RKO (cell line): ENCODE measurements at places on chromosomes 7 and 10.

- no peak for DNase-seq
These were observed 253.2 kb upstream of the INHBA start for GRCh38 chr7:41955893-41956675.

- DNase-seq, result no peak
These were observed 107.8 kb downstream of the ARHGAP22 start for GRCh38 chr10:48496831-48497779.

- DNase-seq, result no peak
These were observed 178.7 kb upstream of the VIPR2 start for GRCh38 chr7:159323359-159323758.

DNA sequence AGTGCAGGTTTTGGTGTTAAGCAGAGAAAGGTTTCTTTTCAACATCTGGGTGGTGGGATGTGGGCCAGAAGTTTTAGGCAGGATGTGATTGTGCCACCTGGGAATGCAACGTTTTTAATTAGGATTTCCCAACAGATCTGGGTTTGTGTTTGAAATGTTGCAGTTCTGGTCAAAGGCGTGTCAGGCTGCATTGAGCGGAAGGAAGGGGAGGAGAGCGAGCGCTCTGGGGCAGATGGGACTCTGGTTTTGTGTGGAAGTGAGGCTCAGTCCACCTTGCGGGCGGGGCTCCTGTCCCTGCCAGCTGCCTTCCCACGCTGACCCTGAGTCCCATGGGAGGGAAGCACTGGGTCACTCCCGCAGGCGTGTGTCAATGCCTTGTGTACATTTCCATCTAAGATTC is 767.7 kb downstream of the KCNMA1 start:
- no peak for DNase-seq

- no peak for DNase-seq
These were observed 318.2 kb upstream of the CELF2 start for GRCh38 chr10:10699427-10699826.

- DNase-seq, result peak; percentile 74
These were observed 41.3 kb upstream of the SRPK2 start for GRCh38 chr7:105429746-105430612.

- no peak for DNase-seq
These were observed 903 bp upstream of the KCNMA1 start for GRCh38 chr10:77638321-77639101.

DNA sequence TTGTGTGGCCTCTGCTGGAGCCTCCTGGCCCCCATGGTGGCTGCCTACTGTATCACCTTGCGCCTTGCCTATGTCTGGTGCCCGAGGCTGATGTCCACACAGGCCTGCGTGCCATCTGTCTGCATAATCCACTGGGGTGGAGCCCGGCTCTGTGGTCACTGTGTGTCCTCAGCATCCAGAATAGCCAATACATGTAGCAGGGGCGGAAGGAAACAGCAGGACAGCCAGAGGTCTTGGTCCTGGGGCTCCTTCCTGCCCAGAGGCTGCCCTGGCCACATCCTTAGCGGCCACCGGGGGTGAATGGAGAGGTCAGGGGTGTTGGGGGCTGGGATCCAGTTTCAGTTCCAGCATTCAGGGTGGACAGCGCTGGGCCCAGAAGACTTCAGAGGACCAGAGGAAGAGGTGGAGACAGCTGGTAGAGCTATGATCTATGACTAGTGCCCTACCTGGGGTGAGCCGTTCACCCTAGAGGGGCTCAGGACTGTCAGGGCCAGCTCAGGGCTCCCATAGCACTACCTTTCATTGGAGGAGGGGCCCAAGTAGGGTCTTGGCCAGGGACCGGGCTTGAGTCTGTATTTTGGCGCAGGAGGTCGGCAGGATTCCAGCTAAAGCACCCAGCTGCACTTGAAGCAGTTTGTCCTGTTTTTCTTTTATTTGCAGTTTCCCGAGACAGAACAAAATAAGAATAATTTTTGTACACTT is 15.9 kb downstream of the YKT6 start:
- no peak for DNase-seq

DNA sequence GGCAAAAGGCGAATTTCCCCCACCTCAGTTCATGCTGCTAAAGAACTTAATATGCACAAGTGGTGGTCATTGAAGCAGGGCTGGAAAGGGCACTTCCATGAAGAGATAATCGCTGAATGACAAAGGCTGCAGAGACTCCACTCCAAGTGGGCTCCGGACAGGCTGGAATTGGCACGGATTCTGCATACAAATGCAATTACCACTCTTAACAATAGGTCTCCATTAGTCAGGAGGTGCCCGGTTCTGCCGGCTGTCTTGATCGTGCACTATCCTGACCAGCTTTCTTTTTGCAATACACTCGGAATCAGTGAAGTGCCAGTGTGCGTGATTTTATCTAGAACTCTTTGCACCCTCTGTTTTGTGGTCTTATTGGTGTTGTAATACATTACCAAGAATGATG is 49.7 kb downstream of the INSYN2A start:
- DNase-seq, result no peak

GRCh38 chr10:122974543-122975064 is 5.6 kb upstream of the PSTK start:
- no peak for DNase-seq

DNA sequence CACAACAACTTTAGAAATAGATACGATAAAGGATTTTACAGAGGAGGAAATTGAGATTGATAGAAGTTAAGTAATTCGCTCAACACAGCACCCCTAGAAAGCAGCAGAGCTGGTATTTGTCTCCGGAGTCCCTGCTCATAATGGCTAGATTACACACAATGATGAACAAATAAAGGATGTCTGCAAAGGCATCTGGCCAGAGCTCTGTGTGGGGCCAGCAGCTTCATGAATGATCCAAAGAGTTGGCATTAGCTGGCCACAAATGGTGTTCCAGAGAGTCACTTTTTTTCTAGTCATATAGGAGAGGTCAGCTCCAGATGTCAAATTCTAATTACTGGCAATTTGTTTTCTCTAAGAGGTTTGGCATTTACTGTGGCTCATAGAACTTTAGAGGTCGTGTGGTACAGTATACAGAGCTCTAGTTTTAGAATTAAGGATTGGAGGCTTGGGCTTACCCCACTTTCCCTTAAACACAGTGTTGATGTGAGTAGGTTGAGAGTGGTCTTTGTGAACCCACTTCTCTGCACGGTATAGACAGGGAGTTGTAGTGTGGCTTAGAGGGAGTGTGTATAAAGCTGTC is 186.2 kb downstream of the BICC1 start:
- no peak for DNase-seq

DNA sequence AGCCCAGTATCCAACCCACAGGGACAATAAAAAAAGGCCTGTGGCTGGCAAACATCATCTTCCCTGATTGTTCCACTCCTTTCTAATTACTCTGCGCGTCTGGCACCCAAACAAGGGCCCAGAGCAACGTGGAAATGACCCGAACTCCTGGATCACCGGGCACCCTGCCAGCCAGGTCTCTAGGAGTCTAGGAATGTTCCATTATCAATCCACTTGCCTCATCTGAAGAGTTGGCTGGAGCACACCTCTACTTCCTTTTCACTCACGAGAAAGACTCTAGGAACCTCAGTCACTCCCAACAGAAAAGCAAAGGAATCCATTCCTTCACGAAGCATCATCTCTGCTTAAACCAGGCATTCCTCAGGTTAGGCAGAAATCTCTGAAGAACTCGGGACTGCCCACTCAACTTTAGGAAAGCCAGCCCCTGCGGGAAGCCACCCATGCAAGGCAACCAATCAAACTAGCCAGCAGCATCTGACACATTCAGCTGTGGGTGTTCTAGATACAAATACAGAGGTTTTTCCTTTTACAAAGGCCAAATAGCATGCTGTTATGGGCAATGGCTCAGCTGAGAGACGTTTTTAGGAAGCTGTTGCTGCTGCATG is 37.7 kb downstream of the ATXN7L1 start:
- no peak for DNase-seq

- DNase-seq, result no peak
These were observed 153.0 kb downstream of the PDE1C start for GRCh38 chr7:31917256-31917655.

- peak; percentile 63 for DNase-seq
These were observed 136.3 kb downstream of the KCNMA1 start for GRCh38 chr10:77501152-77501845.

DNA sequence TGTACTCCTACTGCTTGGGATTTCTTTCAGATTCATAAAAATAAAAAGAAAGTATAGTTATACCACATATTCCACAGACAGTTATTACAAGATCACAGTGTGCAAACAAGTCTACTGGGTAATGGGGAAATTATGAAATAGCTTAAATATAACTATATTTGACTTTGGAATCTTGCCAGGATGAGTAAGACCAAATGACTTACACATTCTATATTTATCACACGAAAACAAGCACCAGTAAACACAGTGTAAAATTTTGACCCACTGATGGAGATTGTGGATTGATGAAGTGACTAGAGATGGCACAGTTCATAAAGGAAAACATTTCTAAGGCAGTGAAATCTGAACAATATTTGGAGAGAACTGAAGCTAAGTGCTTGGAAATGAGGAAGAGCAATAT is 339.7 kb downstream of the THSD7A start:
- DNase-seq, result peak; percentile 22

DNA sequence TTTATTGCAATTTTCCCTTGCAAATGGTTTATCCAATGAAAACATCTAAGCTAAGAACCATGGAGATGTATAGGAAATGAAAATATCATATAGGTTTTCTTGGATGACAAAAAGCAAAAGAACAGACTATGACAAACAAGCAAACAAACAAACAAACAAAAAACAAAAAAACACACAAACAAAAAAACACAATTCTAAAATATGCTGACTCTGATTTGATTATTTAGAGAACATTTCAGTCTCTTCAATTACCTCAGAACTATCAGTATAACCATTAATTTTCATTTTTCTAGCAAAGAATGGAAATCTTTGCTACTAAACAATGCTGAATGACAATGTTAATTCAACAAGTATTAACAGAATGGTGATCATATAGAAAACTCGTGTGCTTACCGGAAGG is 369.5 kb upstream of the LRRN3 start:
- DNase-seq, result no peak

- no peak for DNase-seq
These were observed 14.4 kb downstream of the SCIN start for GRCh38 chr7:12584930-12585329.

- no peak for DNase-seq
These were observed 134.3 kb downstream of the HTR7 start for GRCh38 chr10:90723416-90724068.
